ENCODE measurements at places on chromosomes 3 and 15.

- no peak for DNase-seq
These were observed 1.0 kb upstream of the IGF2BP2 start for GRCh38 chr3:185825639-185826481.

- no peak for DNase-seq
These were observed 7.6 kb downstream of the SELENOS start for GRCh38 chr15:101269479-101270223.

DNA sequence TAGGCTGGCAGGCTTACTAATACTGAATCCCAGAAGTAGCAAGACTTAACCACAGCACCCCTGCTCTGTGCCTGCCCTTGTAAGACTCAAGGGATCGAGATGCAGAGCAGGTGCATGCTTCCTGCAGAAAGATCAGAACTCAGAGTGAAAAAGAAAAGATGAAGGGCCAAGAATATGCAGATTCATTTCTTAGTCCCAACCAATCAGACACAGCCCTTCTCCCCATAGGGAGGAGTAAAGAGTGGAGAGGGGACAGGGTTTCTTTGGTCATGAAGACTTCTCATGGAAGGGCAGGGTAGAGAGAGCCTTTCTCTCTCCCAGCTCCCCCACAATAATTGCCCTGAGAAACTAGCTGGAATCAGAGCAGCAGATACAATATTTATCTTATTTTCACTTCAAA is 105.6 kb upstream of the MB21D2 start:
- no peak for DNase-seq

DNA sequence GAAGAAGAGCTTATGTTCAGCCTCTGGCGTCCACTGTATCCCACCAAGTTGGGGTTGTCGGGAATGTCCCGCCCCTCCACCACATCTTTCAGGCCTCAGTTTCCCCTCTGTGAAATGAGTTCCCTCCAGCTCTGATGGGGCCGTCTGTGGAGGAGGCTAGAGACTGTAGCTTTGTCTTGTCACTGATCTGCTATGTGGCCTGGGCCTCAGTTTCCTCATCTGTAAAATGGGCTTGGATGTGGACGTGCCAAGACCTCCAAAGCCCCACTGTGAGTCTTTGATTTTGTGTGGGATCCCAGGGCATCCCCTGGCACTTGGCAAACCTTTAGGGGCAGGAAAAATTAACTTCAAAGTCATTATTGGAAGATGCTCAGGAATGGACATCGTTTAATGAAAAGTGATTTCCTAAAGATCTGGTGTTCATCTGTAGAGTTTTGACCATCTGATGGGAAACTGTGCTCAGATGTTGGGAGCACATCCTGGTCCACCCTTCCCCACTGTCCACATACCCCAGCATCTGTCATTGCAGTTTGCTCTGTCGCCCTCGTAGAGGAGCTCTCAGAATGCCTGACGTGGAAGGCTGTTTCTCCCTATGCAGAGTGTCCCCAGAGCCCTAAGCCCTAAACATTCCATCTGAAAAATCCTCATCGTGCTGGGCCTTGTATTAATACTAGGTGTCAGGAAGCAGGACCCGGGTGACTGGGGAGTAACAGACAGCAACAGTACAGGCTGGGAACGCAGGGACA is 28.5 kb downstream of the SLC6A6 start:
- DNase-seq, result no peak

GRCh38 chr3:46666453-46666845 is 27.0 kb downstream of the ALS2CL start:
- DNase-seq, result no peak

- DNase-seq, result no peak
These were observed 535.6 kb upstream of the ALCAM start for GRCh38 chr3:104831071-104831470.
